Activated naive CD4-positive, alpha-beta T cell (primary cell): ENCODE measurements at places on chromosomes 5 and 9.

- no peak for DNase-seq
Measured at GRCh38 chr9:684054-684890, 157.2 kb upstream of the DMRT1 start.

- no peak for DNase-seq
Measured at GRCh38 chr9:75358846-75359245, 270.5 kb downstream of the OSTF1 start.

DNA sequence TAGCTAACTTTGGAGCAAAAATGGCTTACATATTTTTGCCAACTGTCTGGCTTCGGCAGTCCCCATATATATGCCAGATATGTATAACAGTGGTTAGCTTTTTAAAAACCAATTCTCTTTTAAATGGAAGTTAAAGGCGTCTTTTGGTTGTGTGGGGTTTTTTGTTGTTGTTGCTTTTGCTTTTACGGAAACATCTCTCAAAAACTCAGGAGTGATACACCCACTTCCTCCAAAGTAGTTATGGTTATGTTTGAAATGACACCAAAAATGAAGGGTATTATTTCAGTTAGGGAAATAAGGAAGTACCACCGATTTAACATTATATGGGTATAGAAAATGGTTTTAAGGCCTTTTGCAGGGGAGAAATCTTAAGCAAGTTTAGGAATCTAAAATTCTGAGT, 2.3 kb downstream of the CNOT8 start:
- no peak for DNase-seq

GRCh38 chr5:78803353-78803752, 154.8 kb upstream of the LHFPL2 start:
- no peak for DNase-seq

DNA sequence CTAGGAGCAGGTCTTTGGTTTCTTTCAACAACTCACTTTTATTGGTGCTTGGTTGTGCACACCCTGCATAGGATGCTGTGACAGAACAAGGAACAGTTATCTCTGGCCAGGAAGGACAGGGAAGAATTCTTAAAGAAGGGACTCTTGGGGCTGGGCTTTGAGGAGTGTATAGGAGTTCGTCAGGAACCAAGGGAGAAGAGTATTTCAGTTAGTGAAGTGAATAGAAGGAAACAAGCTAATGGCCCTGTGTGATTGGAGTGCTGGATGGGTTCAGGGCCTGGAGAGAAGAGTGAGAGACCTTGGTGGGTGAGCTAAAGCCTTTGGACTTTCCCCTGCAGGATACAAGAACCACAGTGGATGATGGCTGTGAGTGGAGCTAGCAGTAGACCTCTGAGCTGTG, 32.2 kb downstream of the DAB2IP start:
- DNase-seq, result no peak

DNA sequence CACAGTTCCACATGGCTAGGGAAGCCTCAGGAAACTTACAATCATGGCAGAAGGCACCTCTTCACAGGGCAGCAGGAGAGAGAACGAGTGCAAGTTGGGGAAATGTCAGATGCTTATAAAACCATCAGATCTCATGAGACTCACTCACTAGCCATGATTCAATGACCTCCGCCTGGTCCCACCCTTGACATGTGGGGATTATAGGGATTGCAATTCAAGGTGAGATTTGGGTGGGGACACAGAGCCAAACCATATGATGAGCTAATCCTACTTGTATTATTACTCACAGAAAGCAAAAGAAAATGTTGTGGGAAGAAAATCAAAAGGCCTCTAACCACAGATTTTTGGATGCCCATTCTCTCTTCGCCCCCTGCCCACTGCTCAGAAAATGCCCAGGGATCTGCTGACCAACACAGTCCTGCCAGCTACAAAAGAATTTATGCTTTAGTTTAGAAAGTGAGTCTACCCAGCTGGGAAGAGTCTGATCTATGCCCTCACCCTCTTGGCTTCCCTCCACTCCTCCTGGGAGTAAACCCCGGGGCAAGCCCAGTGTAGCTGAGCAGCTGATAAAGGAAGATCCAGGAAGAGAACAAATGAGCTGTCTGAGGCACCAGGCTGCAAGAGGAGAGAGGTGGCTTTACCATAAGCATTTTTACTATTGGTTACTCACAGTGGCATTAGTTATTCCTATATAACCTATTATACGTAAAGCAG, 53.1 kb downstream of the RNF130 start:
- DNase-seq, result no peak

- DNase-seq, result no peak
Measured at GRCh38 chr5:179963375-179963774, 55.7 kb upstream of the TBC1D9B start.
